ENCODE measurements at places on chromosomes 7 and 10. TPM values are rescaled to one million over a fixed set of nuclear protein-coding genes. Genes with fewer than 3 reads are reported as not detected.

The DPYSL4 gene
- total RNA-seq, result 2.2 TPM

The FAM241B gene
- total RNA-seq, result 5.4 TPM

DNA sequence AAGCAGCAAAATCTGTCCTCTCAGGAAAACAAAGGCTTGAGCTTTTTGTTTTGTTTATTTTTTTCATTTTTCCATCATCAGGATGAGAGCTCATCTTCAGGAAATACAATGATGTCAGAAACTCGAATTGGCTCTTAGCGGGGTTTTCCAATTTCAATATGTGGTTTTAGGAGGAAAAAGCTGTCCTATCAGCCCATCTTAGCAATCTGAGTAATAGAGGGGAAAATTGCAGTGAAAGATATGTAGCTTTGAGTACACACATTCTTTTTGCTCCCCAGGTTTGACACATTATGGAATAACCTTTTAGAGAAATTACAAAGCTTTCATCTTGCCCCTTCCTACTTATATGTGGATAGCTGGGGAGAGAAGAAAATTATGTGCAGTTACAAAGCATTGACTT lies 113.6 kb upstream of the MYO3A start:
- no peaks in the 10 kb centered on the region for H3K4me1 ChIP-seq
- H3K4me3 ChIP-seq, result peak overlapping the region; percentile 12
- no peaks in the 10 kb centered on the region for H3K36me3 ChIP-seq
- no peak for DNase-seq
- H3K27me3 ChIP-seq, result no peaks in the 10 kb centered on the region

The HMX3 gene
- total RNA-seq, result not detected

Data from activated CD8-positive, alpha-beta T cell treated with anti-CD3 and anti-CD28 coated beads, Interleukin-2, amount 10 ng/mL, durations not matched to agents 7 days and 5 days (primary cell).